ENCODE measurements at places on chromosomes 4 and X.

GRCh38 chr4:149403081-149403480 lies 412.6 kb downstream of the IQCM start:
- no peak for DNase-seq

DNA sequence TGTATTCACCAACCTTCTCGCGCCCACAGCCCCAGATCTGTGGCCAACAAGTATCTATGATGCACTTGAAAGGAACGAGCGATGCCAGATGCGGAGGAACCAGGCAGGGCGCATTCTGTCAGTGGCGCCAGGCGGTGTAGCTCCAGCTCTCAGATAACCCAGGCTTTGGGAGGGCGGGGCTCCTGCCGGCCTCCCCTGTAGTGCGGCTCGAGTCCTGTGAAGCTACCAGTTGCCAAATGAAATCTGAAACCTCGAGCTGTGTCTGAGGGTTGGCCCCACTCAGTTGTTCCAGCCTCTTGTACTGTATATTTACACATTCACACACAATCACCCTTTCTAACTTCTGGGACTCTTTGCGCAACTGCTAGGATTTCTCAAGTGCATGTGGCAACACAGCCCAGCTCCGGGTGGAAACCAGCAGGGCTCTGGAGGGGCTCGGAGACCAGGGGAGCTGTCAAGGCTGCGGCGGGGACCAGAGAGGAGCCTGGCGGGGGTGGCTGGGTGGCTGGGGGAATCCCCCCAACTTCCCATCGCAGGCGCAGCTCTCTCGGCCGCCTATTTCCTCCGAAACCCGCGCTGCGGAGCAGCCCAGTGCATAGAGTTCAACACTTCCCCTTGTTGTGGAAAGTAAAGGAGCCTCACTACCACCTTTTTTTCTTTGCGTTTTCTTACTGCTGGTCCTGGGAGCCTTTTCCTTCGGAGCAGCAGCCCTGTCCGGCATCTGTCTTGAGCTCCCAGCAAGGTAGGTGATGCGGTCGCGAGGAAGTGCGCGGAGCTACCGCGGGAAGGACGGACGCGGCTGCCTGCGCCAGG lies at the start of gene ARHGAP24:
TSS of gene ARHGAP24 (plus strand) at position 333 of the 813 bp plus-strand sequence.
- DNase-seq = peak; percentile 68

DNA sequence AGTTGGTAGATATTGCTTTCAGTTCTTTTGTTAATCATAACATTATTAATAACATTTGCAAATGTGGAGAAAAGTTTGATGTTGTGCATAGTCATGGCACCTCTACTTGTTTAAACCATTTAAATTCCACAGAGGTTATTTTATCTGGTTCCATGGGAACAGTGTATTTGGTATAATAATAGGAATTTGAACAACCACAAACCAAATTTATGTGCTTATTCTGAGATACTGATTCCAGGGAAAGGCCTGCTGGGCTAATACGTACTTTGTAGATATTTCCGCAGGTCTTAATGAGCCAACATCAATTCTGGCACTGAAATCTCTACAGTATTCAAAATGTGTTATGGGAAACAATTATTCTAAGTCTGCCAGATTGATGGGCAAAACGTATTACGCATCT lies 319.0 kb downstream of the DKK2 start:
- DNase-seq = no peak

DNA sequence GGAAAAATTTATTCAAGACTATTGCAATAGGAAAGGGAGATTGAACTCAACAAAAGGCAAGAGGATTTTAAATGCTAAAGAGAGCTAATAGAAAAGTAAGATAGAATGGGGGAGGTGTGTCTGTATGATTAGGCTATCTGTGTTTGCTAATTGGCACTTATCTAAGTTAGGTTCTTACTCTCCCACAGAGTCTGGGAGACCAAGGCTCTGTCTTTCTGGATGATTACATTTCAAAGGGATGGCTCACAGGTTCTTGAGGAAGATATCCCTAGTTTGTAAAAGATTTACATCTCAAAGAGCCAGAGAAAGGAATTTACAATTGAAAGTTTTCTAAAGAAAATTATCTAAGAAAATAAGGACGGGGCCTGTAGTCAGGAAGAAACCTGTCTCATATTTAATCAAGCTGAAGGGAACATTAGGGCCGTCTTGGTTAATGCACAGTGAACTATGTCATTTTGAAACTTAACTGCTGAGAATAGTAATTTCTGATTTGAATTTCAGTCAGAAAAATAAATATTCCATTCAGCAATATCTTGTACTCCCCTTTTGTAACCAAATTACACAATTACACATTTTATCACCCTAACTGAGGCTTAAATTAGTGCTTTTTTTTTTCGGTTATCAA lies 75.8 kb downstream of the MAGEB10 start:
- no peak for DNase-seq

GRCh38 chr4:86963697-86964096 lies 28.9 kb downstream of the AFF1 start:
- peak; percentile 17 for DNase-seq

DNA sequence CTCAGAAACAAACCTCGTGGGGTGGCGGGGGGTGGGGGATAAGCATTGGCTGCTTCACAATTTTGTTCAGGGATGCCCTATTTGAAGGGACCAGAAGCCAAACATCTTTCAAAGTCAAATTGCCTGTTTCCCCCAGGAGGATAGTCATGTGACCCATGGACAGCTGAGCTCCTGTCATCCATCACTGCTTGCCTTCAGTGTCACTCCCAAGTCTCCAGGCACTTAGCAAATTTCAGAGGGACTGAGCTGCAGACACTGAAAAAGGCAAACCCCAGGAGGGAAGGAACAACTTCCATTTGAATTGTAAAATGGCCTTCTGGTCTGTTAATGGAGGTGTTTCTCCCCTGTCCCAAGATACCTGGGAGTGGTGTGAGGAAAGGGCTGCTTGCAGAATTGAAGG lies 73.4 kb downstream of the FRMPD3 start:
- no peak for DNase-seq

- no peak for DNase-seq
Observed at GRCh38 chrX:131399678-131400428, 110.7 kb upstream of the IGSF1 start.

- no peak for DNase-seq
Observed at GRCh38 chr4:28557755-28558154, 1697.1 kb downstream of the STIM2 start.

DNA sequence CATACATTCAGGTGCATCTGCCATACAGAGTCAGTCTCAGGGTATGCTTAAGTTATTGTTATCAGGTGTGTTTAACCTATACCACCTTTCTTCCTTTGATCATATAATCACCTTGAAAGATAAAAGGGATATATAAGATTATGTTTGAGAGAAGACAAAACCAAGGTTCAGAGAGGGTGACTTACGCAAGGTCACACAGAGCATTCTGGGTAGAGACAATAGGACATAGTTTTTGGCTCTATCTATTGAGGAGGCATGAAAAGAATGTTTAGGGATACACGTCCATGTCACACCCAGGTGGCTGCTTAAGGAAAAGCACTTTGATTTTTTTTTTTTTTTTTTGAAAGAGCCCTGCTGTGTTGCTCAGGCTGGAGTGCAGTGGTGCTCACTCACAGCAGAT lies 327.1 kb upstream of the RPS6KA3 start:
- no peak for DNase-seq

- DNase-seq = no peak
Observed at GRCh38 chrX:85897362-85898126, 149.8 kb downstream of the CHM start.

- peak; percentile 27 for DNase-seq
Observed at GRCh38 chr4:38804654-38805295, at the start of gene TLR1. Gene TLR1, minus strand, starts transcription at chr4:38804791. Its CDS starts 5,960 bp downstream, at chr4:38798831.

DNA sequence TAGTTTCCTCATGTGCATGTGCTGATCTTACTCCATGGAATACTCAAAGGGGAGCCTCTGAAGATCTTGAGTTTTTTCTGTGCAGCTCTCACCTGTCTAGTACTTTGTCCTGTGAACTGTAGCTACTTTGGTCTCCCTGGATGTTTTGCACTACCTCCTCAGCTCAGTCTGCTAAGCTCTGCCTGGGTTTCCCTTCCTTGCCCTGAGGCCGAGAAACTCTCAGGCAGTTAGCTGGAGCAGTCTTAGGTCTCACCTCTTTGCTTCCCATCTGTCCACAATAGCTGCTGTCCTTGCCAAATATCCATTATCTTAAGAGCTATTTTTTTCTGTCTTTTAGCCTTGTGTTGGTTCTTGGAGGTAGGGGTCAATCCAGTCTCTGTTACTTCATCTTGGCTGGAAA lies 11.6 kb downstream of the THAP6 start:
- no peak for DNase-seq

DNA sequence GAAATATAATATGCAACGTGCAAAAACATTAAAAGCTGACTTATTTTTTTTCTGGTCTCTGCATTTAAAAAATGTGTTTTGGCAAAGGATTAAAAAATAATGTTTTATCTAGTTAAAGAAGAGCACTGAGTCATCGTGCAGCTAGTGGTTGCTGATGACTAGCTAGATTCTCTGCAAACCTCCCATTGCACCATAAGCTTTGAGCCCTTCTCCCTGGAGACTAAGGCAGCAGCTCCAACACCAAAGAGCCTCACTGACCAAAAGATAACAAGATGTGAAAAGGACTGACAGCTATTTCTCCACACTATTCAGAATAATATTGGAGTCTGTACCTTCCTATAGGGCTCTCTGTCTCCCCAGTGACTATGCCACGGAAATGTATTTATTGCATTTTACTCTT lies 424.3 kb downstream of the SLITRK2 start:
- DNase-seq = no peak

DNA sequence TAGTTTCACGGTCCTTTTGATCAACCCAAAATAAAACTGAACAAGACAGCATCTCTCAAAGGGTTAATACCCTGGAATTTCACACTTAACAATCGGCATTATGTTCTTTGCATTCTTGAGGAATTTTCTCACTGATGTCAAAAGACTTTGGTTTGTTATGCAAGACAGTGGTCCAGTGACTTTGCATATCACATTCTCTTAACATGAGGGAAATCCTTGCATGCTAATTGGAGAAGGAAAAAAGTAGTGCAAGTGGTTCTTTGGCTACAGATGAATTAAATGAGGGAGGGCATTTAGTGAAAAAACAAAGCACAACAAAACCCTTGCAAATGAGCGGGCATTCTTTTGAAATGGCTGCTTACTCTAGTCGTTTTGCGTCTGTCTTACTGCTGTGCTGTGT lies 105.1 kb upstream of the LIMCH1 start:
- peak; percentile 64 for DNase-seq

DNA sequence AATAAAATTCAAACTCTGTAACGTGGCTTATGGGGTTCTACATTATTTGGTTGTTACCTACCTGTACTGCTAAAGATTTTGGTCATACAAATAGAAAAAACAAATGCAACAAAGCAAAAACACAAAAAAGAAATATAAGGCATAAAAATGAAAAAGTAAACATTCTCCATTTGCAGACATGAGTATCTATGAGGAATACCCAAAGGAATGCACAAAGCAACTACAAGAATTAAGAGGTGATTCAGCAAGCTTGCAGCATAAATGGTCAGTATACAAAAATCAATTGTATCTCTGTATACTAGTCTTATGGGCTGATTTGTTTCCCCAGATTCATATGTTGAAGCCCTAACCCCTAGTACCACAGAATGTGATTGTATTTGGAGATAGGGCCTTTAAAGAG lies 3.6 kb upstream of the PDE5A start:
- no peak for DNase-seq

DNA sequence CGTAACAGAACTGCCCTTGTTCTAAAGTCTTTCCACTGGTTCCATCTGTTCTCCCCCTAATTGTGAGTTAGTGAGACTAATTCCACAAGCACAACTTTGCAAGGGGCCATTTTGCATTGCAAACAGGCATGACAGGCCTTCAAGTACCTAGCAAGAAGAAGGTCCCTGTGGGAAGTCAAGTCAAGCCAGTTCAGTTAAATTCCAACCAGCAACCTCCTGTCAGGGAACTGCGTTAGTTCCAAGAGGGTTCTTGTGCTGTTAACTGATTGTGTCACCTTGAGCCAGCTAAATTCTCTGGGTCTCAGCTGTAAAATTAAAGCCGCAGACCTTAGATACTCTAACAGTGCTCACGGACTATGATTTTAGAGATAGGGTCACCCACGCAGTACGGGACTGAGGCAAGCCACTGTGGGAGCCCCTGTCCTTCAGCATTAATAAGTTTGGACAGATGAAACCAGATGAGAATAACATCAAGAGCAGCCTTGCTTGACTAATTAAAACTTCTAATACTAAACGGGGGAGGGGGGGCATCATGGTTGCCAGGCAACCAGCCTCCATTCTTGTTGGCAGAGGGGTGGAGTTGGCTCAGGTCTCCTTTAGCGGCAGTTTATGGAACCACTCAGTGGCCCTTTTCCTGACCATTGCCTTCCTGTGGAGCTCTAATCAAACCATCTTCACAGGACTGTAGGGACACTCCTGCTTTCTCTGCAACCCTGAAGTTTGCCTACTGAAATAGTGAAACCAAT lies 24.1 kb upstream of the TMEM150C start:
- DNase-seq = no peak

- no peak for DNase-seq
Observed at GRCh38 chrX:97267396-97268181, 383.9 kb downstream of the RPA4 start.

DNA sequence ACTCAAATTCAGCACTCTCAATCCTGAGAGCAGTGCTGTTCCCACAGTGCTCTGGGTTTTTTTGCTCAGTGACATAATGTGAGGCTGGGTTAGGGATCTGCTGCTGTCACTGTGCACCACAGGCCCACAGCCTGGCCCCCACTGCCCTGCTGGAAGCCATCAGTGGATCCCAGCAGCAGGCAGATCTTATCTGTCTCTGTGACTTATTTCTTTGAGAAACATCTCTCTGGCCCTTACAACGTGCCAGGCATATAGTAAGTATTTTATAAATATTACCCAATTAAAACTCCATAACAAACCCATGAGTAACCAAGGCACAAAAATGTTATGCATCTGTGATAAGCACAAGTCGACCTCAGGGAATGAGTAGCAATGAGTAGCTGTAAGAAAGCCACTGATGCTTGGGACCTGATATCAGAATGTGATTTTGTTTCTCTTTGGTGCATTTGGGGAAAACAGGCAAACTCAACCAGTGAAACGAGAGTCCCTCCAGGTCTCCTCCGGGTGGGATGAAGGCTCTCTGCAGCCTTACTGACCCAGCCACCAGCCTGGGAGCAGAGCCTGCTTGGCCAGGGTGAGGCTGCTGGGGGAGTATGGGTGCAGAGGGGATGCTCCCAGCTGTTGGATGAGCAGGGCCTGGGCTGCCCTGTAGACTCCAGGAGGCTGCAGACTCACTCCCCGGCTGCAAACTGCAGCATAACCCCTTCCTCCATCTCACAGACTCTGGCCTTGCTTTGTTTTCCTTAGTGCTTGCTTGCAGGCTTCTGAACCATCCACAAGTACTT lies 172.7 kb upstream of the LNX1 start:
- DNase-seq = no peak

DNA sequence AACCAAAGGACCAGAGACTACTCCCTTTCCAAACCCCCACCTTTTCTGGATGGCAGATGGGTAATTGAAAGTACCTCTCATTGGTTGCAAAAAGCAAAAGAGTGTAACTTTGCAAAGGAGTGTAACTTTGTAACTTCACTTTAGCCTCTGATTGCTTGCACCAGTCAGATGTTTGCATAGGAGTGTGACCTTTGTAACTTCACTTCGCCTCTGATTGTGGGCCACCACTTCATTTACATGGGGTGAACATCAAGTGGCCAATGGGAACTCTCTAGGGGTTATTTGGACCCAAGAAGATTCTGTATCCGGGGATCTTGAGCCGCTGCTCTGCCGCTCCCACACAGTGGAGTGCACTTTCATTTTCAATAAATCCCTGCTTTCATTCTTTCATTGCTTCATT lies 9.9 kb upstream of the SLC25A43 start:
- DNase-seq = no peak

All from urothelium cell line (cell line).